SIG-M5 (cell line): ENCODE measurements at places on chromosomes 7 and 10.

- no peak for DNase-seq
Observed at GRCh38 chr7:38068461-38068860, 109.6 kb upstream of the STARD3NL start.

- DNase-seq, result no peak
Observed at GRCh38 chr10:97612386-97612785, 20.9 kb downstream of the MORN4 start.

DNA sequence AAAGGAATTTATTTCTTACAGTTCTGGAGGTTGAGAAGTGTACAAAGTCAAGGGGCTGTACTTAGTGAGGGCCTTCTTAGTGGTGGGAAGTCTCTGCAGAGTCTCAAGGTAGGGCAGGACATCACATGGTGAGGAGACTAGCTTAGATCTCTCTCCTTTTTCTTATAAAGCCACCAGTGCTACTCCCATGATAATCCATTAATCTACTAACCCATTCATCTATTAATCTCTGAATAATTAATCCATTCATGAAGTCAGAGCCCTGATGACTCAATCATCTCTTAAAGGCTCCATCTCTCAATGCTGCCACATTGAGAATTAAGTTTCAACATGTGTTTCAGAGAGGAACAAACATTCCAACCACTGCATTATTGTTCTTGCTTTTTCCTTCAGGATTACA, 64.4 kb upstream of the CSTF2T start:
- DNase-seq, result no peak

- no peak for DNase-seq
Observed at GRCh38 chr10:98074315-98074911, 44.0 kb upstream of the CRTAC1 start.

GRCh38 chr10:87771871-87772500, 46.0 kb downstream of the ATAD1 start:
- DNase-seq, result no peak

DNA sequence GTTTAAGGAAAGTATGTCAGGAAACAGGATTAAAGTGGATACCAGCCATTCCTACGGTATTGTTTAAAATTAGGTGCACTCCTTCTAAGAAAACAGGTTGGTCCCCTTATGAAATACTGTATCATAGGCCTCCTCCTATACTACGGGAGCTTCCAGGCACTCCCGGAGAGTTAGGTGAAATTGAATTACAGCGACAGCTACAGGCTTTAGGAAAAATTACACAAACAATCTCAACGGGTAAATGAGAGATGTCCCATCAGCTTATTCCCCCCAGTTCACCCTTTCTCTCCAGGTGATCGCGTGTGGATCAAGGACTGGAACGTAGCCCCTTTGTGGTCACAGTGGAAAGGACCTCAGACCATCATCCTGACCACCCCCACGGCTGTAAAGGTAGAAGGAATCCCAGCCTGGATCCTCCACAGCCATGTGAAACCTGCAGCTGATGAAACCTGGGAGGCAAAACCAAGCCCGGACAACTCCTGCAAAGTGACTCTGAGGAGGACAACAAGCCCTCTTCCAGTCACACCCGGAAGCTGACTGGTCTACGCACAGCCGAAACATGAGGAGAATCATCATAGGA, 25.1 kb upstream of the GHITM start:
- no peak for DNase-seq

DNA sequence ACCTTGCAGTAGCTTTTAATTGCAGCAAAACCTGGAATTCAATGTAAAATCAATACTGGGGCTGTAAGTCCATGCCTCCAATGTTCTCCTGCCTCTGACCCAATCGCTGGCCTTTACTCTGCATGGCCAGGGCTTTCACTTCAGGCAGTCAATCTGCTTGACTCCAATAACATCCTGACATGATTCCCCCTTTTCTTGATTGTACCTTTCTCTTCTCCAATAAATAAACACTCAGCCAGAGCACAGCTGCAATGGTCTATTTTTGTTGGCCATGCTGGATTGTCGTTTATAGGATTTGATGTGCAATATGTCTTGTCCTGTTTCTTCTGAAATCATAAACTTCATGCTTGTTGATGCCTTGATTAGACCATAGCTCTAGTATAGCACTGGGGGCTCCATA, 97.8 kb upstream of the COL1A2 start:
- no peak for DNase-seq

GRCh38 chr7:105068886-105069285, 54.9 kb downstream of the KMT2E start:
- no peak for DNase-seq

- no peak for DNase-seq
Observed at GRCh38 chr10:112583236-112583939, 136.4 kb downstream of the VTI1A start.

DNA sequence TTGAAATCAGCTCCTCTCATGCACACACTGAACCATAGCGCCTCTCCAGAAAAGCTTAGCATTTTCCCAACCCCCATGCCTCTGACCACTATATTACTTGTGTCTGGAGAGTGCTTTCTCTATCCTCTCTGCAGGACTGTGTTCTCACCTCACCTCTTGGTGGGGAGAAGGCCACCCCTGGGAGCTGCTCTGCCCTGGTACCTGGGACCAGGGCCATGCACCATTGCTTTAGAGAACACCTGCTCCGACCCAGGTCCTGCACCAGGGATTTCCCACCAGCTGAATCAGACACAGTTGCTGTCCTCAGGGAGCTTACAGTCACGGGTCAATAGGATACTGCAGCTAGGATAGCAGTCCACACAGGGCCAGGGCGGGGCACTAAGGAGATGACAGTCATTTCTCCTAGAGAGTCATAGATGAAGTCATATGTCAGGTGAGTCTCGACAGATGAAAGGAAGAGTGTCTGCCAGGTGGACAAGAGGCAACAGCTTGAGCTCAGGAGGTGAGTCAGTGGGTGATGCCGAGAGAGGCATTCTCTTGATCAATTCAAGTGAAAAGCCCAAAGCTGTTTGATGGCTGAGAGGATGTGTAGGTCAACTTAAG, 619 bp upstream of the LMTK2 start:
- no peak for DNase-seq

DNA sequence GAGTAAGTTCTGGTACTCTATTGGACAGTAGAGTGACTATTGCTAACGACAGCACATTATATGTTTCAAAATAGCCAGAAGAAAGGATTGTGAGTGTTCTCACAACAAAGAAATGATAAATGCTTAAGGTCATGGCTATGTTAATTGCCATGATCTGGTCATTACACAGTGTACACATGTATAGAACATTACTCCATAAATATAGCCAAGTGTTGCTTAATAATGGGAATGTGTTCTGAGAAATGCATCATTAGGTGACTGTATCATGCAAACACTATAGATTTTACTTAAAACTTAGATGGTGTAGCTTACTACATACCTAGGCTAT, 19.6 kb downstream of the EPC1 start:
- no peak for DNase-seq

GRCh38 chr7:130880668-130881067, 146.7 kb upstream of the KLF14 start:
- no peak for DNase-seq

GRCh38 chr10:71472912-71473311, 76.2 kb downstream of the CDH23 start:
- DNase-seq, result no peak

DNA sequence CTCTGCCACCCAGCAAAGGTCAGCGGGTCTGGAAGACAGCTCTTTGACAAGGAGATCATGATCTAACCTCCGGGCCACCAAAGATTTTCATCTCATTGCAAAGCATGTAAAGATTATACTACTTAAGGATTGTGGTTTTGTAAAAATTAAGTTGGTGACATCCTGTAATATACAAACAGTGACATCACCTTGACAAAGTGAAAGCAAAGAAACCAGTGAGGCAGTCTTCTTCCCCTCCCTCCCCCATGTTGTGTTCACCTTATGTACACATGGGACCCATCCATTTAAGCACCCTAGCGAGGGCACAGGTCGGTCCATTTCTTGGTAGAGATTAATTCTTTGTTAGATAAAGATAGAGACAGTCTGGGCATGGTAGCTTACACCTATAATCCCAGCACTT, 3.9 kb downstream of the MDH2 start:
- DNase-seq, result no peak

GRCh38 chr10:29409241-29410054, 120.6 kb downstream of the LYZL1 start:
- DNase-seq, result no peak

GRCh38 chr10:72035252-72035887, 53.0 kb downstream of the SPOCK2 start:
- DNase-seq, result no peak

DNA sequence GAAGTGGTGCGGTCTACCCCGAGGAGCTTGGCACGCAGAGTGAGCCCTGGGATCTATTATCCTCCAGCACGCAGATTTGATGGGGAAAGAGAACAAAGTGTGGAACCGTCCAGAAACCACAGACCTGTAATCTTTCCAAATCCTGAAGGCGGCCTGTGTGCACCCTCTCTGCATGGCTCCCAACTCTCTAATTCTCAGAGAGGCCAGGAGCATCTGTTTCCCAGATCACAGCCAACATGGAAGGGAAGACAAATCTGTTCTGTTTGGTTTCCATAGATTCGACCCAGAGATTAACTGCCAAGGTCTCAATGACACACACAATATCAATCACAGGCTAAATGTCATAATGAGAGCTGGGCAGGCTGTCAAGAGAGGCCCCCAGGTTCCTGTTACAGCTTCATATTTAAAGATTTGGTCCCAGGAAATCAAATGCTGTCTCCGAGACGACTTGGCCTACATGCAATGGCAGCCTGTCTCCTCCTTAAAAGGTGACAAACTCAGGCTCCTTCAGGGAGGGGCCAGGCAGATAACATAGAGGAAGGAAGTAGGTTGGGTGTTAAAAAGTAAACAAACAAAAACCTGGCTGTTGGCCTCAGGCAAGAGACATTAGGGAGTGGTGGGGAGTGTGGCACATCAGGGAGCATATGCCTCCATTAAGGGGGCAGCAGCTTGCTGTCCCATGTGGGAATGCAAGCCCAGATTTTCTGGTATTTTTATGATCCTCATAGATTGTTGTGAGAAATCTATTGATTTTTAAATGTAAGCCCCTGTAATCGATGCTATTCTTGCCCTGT, 48.8 kb upstream of the SAMD8 start:
- no peak for DNase-seq

- no peak for DNase-seq
Observed at GRCh38 chr7:141355032-141355431, 196.2 kb upstream of the AGK start.

- no peak for DNase-seq
Observed at GRCh38 chr10:101650863-101651262, 44.1 kb downstream of the FBXW4 start.

DNA sequence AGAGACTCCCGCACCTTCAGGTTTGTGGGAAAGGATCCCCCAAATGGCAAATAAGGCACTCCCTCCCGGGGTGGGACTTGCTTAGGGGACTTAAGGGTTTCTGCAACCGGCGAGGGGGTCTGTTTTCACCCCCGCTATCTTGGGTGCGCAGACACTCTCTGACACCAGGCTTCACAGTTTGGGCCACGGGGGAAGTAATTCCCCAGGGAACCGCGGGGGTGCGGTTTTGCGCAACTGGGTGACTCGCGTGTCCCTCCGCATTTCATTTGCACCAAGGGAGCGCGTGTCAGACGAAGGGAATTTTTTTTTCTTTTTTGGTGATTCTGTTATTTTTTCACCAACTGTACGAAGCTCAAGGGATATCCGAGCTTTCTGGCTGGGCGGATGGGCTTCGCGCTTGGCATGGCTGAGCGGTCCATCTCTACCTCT, 1.7 kb downstream of the GRM8 start:
- no peak for DNase-seq

GRCh38 chr10:5078547-5079180, 15.6 kb upstream of the AKR1C3 start:
- no peak for DNase-seq

DNA sequence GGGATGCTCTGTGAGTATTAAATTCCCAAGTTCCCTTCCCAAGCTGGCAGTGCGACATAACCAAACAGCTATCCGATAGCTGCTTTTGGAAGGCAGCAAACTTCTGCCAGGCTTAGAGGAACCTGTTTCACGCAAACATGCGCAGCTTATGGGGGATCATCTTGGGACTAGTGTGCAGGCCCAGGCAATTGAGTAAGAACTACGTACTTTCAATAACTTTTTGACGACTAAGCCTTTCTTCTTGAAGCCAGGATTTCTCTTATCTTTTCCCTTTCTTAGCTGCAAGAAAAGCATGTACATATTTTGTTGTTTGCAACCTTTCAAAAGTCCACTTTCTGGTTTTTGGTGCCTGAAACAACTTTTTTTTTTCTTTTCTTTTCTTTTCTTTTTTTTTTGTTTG, 28.7 kb upstream of the SEPHS1 start:
- DNase-seq, result no peak

GRCh38 chr10:70169649-70170364, 507 bp downstream of the SAR1A start:
- no peak for DNase-seq

DNA sequence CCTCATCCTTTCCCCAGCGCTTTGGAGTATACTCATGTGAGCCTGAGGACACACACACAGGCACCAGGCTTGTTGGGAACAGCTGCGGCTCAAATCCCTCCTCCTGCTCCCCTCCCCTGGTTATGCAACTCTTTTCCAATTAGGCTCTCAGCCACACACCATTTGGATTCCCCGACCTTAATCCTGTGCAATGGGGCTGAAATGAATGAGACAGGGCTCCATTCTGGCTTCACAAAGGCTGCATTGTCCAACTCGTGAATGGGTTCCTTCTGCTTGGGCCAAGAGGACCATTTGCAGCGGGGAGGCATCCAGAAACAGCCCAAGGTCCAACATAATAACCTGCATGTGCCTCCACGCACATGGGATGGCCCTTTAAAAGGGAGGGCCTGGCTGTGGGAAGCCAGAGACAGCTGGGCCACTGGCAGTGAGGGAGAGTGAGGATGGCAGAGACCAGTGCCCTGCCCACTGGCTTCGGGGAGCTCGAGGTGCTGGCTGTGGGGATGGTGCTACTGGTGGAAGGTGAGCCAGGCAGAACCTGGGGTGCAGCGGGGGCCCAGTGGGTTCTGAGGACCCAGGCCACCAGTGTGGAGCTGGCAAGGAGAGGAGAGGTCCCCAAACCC, at the start of gene RGR:
TSS of gene RGR (plus strand) at position 403 of the 620 bp plus-strand sequence. CDS start at position 441, 38 bp downstream.
- no peak for DNase-seq

DNA sequence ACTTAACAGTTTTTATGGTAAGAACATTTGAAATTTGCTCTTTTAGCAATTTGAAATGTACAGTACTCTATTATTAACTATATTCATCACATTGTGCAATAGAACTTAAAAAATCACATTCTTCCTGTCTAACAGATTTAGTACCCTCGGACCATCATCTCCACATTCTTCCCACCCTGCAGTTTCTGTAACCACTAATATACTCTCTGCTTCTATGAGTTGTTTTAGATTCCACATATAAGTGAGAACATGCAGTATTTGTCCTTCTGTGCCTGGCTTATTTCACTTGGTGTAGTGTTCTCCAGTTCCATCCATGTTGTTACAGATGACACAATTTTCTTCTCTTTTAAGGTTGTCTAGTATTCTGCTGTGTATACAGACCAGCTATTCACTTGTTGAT, 88.9 kb upstream of the SEC61G start:
- no peak for DNase-seq

GRCh38 chr7:45053401-45053800, 35.4 kb downstream of the NACAD start:
- DNase-seq, result no peak

GRCh38 chr7:151506901-151507382, 12.8 kb downstream of the RHEB start:
- no peak for DNase-seq

- no peak for DNase-seq
Observed at GRCh38 chr7:152344253-152344652, 91.5 kb downstream of the KMT2C start.

GRCh38 chr10:97468162-97468561, 22.2 kb downstream of the ZDHHC16 start:
- DNase-seq, result no peak
